Left lung (tissue), 14 donors: ENCODE measurements at places on chromosomes 3 and 15. TPM values are rescaled to one million over a fixed set of nuclear protein-coding genes. Genes with fewer than 3 reads are reported as not detected.

- H3K36me3 ChIP-seq: no peaks in the 10 kb centered on the region
- peaks cover 18% of the 10 kb centered on the region for H3K4me1 ChIP-seq
- DNase-seq: no peak
- no peaks in the 10 kb centered on the region for H3K27me3 ChIP-seq
- H3K4me3 ChIP-seq: no peak overlapping the region
- H3K27ac ChIP-seq: no peak overlapping the region
Observed at GRCh38 chr3:4732925-4733324, 239.8 kb downstream of the ITPR1 start.

CADM2 gene
- 0.16 TPM for total RNA-seq

GRCh38 chr3:29601861-29602585 is 321.2 kb downstream of the RBMS3 start:
- H3K27ac ChIP-seq: no peak overlapping the region
- H3K36me3 ChIP-seq: no peaks in the 10 kb centered on the region
- H3K27me3 ChIP-seq: no peaks in the 10 kb centered on the region
- no peak overlapping the region for H3K4me3 ChIP-seq
- DNase-seq: no peak

DNA sequence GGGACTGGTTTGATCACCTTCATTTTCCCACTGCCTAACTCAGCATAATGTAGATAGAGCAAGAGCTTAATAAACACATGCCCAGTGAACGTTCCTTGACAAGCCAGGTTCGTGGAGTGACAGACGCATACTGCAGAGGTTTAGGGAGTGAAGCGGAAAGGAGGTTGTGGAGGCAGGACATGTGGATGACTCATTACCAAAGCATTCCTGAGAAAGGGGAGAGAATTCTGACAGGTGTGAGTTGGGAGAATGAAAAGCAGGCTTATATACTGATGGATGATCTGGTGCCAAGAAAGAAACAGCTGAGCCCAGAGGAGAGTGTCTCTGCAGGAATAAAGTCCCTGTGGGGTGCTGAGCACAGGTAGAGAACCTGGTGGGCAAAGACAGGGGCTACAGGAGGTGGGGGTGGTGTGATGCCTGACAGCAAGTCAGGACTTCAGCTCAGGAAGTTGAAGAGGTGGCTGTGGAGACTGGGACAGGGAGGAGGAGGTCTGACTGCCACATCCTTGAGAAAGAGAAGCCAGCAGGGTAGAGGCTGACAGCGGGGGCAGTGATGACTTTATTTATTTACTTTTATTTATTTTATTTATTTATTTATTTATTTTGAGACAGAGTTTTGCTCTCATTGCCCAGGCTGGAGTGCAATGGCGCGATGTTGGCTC is 2.4 kb upstream of the RPL29 start:
- H3K4me3 ChIP-seq: no peak overlapping the region
- H3K4me1 ChIP-seq: peaks cover 33% of the 10 kb centered on the region
- H3K36me3 ChIP-seq: no peaks in the 10 kb centered on the region
- no peak for DNase-seq

- H3K27ac ChIP-seq: no peak overlapping the region
- no peaks in the 10 kb centered on the region for H3K4me1 ChIP-seq
- no peak overlapping the region for H3K4me3 ChIP-seq
- H3K36me3 ChIP-seq: no peaks in the 10 kb centered on the region
- no peaks in the 10 kb centered on the region for H3K27me3 ChIP-seq
- no peak for DNase-seq
Observed at GRCh38 chr3:39423436-39423970, 17.0 kb downstream of the RPSA start.

UCN2 gene
- total RNA-seq: 0.37 TPM

GRCh38 chr3:128128251-128128650 is 4.6 kb upstream of the RUVBL1 start:
- no peak overlapping the region for H3K27ac ChIP-seq
- no peaks in the 10 kb centered on the region for H3K4me1 ChIP-seq
- H3K27me3 ChIP-seq: no peaks in the 10 kb centered on the region
- H3K4me3 ChIP-seq: no peak overlapping the region

PAQR9 gene
- total RNA-seq: not detected

MORC1 gene
- not detected for total RNA-seq

GRCh38 chr15:30889196-30889595 is 14.5 kb upstream of the FAN1 start:
- DNase-seq: no peak
- H3K27me3 ChIP-seq: no peaks in the 10 kb centered on the region
- H3K4me3 ChIP-seq: no peak overlapping the region
- no peak overlapping the region for H3K27ac ChIP-seq
- H3K36me3 ChIP-seq: no peaks in the 10 kb centered on the region

GRCh38 chr3:16496408-16497222 is 16.9 kb downstream of the RFTN1 start:
- no peak overlapping the region for H3K4me3 ChIP-seq
- H3K27ac ChIP-seq: no peak overlapping the region
- H3K27me3 ChIP-seq: no peaks in the 10 kb centered on the region
- peaks cover 24% of the 10 kb centered on the region for H3K4me1 ChIP-seq
